ENCODE measurements at places on chromosomes 3 and 15.

DNA sequence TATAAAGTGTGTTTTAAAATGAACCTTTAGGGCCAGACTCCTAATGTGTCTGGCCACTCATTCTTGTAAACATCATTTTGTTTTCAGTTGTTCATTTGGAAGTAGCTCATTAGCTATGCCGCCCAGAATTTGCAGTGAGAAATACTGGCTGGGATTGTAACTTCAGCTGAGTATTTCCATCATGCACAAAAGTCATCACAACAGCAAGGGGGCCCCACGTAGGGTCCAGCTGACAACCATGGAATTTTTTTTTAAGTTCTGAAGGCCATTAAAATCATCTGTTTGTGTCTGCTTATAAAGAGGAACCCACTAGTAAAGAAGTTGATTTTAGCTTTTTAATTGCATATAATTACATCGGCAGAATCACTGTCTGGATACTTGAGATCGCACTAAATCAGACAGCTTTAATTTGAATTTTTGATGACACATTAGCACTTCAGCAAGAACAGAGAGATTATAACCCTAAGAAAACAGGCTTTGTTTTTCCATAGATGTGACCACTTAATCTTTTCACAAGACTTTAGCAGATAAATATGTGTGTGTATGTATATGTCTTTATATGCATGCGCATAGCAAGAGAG lies 46.3 kb upstream of the SKOR1 start:
- no peak for DNase-seq

GRCh38 chr15:81575436-81576123 lies 201.6 kb upstream of the TMC3 start:
- DNase-seq: no peak

DNA sequence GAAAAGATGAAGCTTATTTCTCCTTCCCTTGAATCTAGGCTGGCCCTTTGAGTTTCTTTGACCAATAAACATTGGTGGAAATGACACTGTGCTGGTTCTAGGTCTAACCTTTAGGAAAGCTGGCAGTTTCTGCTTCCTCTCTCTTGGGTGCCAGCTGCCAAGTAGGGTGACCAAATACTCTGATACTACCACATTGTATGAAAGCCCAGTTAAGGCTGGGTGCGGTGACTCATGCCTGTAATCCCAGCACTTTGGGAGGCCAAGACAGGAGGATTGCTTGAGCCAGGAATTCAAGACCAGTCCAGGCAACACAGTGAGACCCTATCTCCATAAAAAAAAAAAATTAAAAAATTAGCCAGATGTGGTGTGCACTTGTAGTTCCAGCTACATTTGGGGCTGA lies 320.7 kb downstream of the ZNF621 start:
- no peak for DNase-seq

DNA sequence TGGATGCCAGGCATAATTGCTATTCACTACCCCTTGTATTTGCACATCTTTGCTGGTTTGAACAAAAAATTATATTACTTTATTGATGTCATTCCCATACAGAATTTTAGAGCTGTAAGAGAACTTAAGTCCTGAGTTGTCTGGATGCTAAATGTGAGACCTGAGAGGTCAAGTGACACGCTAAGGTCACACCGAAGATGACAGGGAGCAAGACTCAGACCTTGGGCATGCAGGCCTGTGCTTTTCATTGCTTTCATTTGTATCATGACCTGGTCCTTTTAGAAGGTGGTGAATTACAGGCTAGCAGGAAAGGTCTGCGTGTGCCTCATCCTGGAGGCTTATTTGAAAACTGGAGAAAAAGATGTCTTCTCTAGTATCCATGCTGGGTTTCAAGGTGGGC lies 312.0 kb upstream of the RASGRP1 start:
- no peak for DNase-seq

- DNase-seq: no peak
Measured at GRCh38 chr3:129504471-129505100, 23.9 kb upstream of the RHO start.

GRCh38 chr15:80507638-80508316 lies 103.6 kb downstream of the ARNT2 start:
- no peak for DNase-seq

DNA sequence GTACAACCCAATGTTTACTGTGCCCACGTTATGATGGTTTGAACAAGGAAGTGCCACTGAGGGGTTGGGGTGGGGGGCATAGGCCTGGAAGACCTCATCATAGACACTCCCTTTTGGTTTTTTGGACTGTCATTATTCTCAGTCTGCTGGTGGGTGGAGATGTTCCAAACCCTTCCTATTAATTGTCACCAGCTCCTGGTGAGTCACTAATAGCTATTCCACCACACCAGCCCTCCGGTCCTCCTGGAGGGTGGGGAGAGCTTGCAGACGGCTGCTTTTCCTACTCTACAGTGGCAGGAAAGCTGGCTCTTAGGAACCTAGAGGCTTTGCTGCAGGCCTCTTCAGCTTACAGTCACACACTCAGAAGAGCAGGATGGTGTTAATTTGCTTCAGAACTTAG lies 9.0 kb upstream of the COPG1 start:
- no peak for DNase-seq

- DNase-seq: no peak
Measured at GRCh38 chr3:187947927-187948682, 202.8 kb upstream of the BCL6 start.

GRCh38 chr3:30353711-30354467 lies 252.5 kb upstream of the TGFBR2 start:
- peak; percentile 34 for DNase-seq

- no peak for DNase-seq
Measured at GRCh38 chr3:90134090-90134489, 1026.7 kb downstream of the EPHA3 start.

DNA sequence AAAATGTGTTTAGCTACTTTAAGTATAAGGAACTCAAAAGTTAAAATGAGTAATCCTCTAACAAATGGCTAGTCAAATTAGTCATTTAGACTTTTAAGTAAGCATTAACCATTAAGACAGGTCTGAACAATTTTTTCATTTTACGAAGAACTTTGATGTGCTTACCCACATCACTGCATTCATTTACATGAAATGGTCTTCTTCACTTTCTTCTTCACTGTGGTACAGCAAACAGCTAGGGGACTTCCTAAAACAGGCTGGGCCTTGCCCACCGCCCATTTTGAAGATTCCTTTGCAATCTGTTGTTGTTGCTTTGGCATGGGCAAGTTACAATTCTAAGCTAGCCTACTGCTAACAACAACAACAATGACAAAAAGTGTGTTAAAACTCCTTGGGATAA lies 67.4 kb downstream of the CBLB start:
- DNase-seq: no peak

GRCh38 chr15:32796856-32797255 lies 79.1 kb downstream of the GREM1 start:
- no peak for DNase-seq

DNA sequence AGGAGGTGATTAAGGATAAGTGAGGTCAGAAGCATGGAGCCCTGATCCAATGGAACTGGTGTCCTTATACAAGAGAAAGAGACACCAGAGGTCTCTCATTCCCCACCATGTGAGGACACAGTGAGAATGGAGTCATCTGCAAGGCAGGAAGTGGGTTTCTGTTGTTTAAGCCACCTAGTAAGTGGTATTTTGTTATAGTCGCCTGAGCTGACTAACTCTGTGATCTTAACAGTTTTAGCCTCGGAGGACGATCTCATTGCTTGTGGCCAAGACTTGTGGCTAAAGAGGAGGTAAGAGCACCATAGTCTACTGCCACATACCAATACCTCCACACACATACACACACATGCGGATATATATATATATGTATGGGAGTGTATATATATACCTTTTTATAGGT lies 73.8 kb downstream of the MCTP2 start:
- DNase-seq: no peak

DNA sequence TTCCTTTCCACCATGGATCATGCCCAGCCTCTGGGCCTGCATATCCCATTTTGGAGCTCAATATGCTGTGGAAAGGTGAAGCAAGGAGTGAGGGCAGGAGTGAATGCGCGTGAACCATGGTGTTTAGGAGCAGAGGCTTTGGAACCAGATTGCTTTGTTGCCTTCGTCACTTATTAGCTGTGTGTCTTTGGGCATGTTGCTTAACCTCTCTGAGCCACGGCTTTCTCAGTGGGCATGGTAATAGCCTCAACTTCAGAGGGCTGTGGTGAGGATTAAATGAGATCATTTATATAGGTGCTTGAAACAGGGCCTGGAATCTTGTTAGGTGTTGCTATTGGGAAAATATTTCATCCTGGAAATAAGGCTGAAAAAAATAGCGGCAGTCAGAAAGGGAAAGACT lies 129.7 kb downstream of the WNT7A start:
- no peak for DNase-seq

DNA sequence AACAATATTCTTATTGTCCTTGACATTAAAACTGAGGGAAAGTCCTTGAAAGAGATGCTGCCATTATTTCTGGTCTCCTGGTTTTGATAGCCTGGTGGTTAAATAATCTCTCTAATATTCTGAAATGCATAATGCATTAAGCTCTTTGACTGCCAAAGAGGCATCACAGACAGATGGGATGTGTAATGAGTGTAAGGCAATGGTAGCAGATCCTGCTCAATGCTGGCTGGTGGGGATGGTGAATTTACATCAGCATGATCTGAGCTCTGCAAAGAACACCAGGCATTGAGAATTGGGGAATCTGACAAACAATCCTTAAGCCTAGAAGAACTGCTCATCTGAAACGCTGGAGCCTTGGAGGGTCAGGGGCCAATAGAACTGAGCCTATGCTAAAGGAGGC lies 528.6 kb upstream of the LMCD1 start:
- DNase-seq: no peak

DNA sequence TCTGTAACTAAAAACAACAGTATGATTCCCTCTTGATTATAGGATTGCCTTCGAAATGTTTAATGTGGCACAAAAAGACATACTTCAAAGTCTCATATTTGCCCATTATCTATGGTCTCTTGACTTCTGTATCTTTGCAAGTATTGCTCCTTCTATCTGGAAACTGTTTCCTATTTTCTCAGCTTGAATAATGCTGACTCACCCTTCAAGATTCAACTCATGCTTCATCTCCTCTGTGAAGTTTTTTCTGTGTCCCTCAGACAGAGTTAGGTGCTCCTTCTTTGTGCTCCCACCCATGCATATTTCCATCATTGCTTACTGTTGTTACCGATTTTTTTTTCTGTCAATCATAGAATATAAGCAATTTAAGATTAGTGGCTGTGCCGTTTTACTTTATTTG lies 192.8 kb upstream of the ROBO1 start:
- DNase-seq: no peak

DNA sequence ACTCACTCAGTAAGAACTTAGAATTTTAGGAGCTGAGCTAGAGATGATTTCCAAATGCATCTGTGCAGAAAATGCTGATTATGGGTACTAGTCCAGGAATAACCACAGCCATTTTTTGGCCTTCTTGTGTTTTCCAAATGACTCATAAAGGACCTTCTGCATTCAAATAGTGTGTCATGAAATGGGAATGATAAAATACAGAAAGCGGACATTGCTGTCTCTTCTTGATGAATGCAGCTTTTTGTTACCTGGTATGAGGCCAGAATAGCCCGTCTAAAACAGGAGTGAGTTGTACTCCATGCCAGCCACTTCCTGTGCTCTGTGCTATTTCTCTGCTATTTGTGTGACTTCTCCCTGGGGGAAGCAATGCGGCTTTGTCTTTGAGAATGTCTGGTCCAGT lies 20.5 kb upstream of the FRMD5 start:
- DNase-seq: no peak

DNA sequence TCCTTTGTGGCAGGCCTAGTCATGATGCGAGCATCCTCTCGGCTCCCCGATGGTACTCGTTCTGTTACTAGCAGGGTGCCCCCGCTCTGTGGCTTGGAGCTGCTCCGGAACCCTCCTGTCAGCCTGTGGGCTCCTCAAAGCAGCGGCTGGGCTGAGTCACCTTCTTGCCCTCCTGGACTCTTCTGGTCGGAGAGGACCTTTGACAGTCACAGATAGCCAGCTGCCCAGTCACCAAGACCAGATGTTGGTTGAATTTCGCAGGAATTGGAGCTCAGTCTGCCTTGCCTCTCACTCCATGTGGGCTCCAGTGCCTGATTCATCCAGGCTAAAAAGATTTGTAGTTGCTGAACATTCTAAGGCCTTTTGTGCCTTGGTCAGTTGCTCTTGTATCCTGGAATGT lies 94.5 kb downstream of the CHCHD6 start:
- DNase-seq: no peak

- DNase-seq: no peak
Measured at GRCh38 chr3:115931581-115931980, 308.3 kb downstream of the GAP43 start.

GRCh38 chr15:41876689-41877088 lies 17.2 kb downstream of the SPTBN5 start:
- no peak for DNase-seq

GRCh38 chr3:73508330-73508954 lies 116.3 kb downstream of the PDZRN3 start:
- DNase-seq: no peak

DNA sequence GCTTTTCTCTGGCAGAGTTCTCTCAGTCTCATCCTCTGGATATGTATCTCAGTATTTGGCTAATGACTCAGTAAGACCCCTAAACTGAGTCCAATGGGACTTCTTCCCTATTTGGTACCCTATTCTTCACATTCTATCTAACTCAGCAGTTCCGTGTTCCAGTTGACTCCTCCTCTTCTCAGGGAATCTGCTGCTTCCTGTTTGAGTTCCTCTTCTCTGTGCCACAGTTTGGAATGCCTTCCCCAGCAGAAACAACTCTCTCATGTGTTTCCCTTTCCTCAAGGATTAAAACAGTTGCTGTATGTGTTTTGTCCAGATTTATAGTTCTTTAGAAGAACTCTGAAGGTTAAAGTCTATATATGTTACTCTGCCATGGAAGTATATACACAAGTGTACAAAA lies 344.0 kb upstream of the RARB start:
- DNase-seq: no peak

- no peak for DNase-seq
Measured at GRCh38 chr3:29683018-29683993, 402.4 kb downstream of the RBMS3 start.

DNA sequence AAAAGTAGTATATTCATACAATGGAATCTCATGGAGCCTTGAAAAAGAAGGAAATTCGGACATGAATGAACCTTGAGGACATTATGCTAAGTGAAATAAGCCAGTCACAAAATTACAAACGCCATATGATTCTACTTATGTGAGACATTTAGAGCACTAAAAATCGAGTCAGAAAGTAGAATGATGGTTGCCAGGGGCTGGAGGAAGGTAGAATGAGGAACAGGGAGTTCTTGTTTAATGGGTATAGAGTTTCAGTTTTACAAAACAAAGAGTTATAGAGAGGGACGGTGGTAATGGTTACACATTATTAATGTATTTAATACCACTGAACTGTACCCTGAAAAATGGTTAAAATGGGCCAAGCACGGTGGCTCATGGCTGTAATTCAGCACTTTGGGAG lies 19.5 kb downstream of the UBXN7 start:
- DNase-seq: no peak

DNA sequence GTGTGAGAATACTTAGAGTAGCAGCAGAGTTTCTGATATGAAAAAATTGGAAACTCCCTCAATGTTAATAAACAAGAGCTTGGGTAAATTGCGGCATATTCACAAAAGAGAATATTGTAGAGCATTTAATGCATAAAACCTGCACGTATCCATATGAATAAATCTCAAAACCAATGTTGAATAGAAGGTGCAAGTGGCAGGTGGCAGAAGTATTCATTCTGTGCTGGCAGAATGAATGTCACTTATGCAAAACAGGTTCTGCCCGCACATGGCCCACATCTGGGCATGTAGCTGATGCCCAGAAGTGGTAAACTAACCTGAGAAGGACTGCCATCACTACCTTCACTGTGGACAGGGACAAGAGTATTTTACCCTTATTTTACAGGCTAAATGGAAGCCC lies 14.1 kb upstream of the PRSS50 start:
- no peak for DNase-seq

All from effector memory CD4-positive, alpha-beta T cell (primary cell).